ENCODE measurements at places on chromosomes 1 and 21.
A peak's percentile ranks its signal among the peaks of the same experiment; 100 is the strongest.

GRCh38 chr1:244301595-244302130, 150.0 kb downstream of the ADSS2 start:
- no peak for DNase-seq

GRCh38 chr1:222377428-222378088, 170.3 kb downstream of the HHIPL2 start:
- no peak for DNase-seq

DNA sequence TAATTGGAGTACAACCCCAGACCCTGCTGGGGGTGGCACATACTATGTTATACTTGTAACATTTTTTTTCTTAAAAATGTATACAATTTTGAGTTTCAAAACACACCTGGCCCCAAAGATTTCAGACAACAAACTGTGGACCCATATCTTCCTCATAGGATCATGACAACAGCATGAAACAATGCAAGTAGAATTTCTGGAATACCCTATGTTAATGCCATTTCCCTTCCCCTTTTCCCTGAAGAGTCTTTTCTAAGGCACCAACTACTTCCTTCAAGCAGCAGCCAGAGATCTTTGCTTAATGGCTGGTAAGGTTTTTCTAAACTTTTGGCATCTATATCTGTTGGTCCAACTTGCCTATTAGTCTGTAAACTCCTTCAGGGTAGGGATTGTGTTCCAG, 99.9 kb upstream of the SERBP1 start:
- DNase-seq: no peak

GRCh38 chr1:52906135-52906603, 15.4 kb downstream of the ECHDC2 start:
- no peak for DNase-seq

GRCh38 chr1:90622666-90623065, 94.4 kb downstream of the BARHL2 start:
- no peak for DNase-seq

DNA sequence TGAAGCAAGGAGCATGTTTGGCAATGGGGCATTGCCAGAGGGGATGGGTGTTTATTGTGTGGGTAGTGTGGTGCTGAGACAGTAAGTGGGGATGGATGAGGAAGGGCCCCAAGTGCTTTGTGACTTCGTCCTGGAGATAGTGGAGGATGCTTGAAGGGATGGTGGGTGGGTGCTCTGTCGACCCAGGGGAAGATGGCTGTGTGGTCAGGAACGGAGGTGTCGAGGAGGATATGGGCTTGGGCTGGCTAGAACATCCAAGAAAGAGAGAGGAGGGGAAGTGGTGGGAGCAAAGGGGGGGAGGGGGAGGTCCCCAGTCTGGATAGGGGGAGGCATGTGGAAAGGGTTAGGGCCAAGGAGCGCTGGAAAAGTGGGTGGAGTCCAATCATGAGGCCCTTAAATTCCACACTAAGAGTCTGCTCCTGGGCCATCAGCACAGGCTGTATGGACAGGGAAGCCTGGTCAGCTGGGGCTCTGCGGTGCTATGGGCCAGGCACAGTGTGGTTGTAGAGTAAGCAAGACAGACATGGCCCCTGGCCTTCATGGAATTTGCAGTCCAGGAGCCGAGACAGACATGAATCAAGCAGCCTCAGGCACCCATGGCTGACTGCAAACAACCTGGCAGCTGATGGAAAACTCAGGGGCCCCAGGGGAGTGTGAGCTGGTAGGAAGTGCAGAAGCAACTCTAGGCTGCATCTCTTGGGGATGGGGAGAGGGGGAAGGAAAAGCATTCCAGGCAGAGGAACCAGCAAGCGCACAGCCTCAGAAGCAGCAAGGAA, 36.3 kb downstream of the EDN2 start:
- no peak for DNase-seq

- no peak for DNase-seq
These were observed 122.3 kb upstream of the TMPRSS2 start for GRCh38 chr21:41630249-41630648.

GRCh38 chr21:36767096-36767495, 68.2 kb downstream of the SIM2 start:
- no peak for DNase-seq

GRCh38 chr1:245901037-245901436, 606.0 kb downstream of the SMYD3 start:
- peak; percentile 21 for DNase-seq

DNA sequence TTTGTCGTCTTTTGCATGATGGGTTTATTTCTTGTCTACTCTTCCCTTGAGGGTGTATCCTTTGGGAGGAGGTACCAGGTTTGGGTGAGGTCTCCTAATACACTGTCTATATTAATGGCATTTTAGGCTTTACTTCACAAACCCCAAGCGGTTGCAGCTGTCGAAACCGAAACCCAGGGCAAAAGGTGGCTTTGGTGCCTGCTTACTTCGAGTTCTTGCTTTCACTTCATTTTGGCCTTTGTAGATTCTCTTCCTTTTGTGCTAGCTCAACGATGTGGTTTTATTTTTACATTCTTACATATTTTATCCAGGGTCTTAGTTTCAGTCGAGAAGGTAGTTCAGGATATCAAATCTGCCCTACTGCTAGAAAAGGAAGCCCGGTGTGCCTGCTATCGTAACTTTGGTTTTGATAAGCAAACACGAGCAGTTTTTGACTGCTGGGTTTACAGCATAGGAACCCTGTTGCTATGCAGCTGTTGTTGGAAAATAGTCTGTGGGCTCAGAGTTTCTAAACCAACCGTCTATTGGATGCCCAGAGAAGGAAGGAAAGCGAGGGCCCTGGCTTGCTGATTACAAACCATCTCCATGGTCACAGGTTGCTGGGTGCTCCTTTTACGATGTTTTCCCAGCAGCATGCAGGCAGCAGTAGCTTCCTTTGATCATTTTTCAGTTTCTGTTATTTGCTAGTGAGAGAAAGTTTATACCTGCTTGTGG, 9.8 kb upstream of the TSPAN2 start:
- DNase-seq: peak; percentile 68

- DNase-seq: no peak
These were observed 447.3 kb downstream of the PLA2G4A start for GRCh38 chr1:187275985-187276575.

GRCh38 chr1:211133393-211133835, 534 bp downstream of the KCNH1 start:
- no peak for DNase-seq

DNA sequence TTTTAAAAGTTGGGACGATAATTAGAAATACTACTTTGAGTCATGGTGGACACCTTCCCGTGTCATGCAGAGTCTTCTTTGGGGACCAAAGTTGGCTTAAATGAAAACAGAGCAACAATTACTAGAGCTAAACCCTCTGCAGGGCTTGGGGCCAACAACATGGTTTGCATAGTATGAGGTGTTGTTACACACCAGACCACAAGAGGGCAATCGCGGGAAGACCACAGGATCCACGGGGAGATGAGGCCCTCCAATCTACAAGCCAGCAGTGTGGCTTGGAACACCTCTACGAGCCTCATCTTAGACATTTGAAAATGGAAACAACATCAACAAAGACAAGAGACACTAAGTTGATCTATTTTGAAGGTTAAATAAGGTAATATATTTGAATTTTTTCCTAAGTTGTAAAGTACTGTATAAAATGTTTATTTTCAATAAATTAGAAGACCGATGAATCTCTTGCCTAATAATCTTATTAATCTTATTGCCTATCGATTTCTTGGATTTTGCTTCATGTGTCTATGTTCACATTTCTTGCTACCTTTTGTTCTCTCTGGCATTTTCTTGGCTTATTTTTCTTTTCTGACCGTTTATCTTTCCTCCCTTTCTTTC, 8.2 kb upstream of the SMCP start:
- no peak for DNase-seq

GRCh38 chr21:44527983-44528633, 11.9 kb downstream of the KRTAP10-1 start:
- no peak for DNase-seq

- DNase-seq: no peak
These were observed 8.4 kb downstream of the FOXE3 start for GRCh38 chr1:47424336-47424982.

GRCh38 chr1:209678981-209679539, 3.8 kb downstream of the G0S2 start:
- no peak for DNase-seq

DNA sequence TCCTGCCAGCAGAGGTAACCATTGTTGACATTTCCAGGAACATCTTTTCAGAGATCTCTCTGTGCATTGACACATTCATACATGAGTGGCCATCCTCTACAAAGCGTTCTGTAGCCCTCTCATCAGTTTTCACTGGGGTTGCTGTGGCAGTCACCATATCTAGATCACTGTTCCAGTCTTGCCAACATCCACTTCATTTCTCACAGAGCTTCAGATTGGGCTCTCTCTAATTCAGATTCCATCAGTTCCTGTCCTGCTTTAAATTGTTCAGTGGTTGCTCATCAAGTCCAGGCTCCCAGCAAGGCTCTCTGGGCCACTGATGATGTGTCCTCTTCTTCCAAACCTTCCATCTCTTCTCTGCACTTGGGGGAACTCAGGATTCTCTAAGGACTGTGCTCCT, 173.7 kb downstream of the KCNJ6 start:
- no peak for DNase-seq

GRCh38 chr1:228781161-228781808, 46.0 kb downstream of the RHOU start:
- DNase-seq: no peak

DNA sequence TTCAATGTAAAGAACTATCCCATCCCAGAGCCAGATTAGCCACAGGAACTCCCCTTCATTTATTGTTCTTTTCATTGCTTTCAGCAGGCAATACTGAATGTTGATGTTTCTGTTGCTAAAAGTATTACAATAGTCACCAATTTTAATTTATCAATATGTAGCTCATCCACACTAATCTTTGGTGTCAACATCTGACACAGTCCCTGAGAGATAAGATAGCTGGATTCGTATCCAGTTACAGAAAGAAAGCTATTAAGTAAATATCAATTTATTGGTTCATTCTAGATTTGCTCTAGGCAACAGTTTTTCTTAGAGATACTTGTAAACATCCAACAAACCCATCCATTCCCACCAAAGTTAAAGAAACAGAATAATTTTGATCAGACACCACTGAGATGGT, 4.7 kb downstream of the ADSS2 start:
- no peak for DNase-seq

DNA sequence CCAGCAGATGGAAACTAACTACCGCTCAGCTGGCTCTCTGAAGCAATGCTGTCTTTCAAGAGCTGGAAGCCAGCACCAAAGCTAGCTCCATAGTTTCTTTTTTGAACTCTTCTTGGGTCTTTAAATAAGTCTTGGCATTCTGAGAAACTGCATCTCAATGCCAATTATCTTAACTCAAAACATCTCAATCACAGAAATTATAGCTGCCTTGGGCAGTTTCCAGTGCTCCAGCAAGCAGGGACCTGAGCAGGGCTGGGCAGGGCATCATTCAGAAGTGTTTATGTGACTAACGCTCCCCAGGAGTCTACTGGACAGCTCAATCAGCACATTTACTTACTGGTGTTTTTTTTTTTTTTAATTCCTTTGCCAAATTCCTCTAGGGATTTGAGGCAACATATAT, 18.3 kb upstream of the PADI4 start:
- no peak for DNase-seq

DNA sequence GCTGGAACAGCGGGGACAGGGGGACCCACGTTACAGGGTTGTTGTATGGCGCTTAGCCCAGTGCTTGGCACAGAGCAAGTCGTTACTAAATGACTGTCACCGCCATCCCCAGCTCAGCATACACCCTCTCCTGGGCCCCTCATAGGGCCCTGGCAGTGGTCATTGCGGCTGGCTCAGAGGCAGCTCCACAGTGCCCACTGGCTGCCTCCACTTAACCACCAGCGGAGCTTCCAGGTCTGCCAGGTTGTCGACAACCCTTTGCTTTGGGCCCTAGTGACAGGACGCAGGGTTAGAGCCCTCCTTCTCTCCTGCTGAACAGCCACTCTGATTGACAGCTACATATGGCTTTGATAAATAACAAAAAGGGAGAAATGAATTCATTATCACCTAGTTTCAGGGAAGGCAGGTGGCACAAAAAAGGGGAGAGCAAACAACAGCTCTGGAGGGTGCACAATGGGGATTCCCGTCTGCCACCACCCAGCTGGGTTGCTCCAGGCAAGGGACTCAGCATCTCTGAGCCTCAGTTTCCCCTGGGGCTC, 4.8 kb downstream of the EFHD2 start:
- DNase-seq: no peak

GRCh38 chr1:38502758-38503157, 356.8 kb downstream of the RRAGC start:
- DNase-seq: no peak

- DNase-seq: no peak
These were observed 47.4 kb downstream of the MAP3K7CL start for GRCh38 chr21:29177800-29178199.

DNA sequence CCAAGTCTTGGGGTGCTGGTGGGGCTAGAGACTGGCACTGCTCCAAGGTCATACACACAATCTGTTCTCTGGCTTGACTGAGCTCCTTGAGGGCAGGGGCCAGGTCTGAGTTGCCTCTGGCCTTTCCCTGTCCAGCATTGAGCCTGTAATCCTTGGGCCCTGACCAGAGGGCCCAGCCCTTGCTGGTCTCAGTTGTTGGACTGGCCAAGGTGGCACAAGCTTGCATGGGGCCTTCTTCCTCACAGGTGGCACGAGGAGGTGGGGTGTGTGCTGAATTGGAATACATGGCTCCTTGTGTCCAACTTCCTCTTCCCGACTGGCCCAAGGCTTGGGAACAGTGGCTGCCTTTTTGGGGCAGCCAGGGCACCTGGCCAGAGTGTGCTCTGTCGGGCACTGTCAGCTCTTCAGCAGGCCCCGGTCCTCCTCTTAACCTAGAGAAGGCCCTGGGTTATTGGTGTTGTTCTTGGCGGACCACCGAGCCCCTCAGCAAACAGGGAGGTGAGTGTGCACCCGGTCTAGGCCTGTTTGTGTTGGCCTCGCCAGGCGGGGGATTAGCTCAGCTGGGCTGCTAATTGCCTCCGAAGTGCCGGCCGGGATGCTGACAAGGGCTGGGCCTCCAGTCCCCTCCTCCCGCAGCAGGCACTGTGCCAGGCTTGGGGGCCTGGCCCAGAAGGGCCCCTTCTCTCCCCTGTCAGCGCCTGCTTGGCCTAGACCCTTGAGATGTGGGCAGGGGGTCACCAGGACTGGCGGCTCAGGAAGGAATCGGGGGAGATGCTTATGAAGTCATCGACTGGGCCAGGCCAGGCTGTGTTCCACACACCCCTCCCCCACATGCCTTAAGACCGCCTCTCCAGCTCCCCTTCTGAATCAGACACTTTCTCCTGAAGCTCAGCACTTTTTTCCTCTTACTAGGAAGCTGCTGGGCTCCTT, 28.5 kb downstream of the WNT4 start:
- DNase-seq: no peak

DNA sequence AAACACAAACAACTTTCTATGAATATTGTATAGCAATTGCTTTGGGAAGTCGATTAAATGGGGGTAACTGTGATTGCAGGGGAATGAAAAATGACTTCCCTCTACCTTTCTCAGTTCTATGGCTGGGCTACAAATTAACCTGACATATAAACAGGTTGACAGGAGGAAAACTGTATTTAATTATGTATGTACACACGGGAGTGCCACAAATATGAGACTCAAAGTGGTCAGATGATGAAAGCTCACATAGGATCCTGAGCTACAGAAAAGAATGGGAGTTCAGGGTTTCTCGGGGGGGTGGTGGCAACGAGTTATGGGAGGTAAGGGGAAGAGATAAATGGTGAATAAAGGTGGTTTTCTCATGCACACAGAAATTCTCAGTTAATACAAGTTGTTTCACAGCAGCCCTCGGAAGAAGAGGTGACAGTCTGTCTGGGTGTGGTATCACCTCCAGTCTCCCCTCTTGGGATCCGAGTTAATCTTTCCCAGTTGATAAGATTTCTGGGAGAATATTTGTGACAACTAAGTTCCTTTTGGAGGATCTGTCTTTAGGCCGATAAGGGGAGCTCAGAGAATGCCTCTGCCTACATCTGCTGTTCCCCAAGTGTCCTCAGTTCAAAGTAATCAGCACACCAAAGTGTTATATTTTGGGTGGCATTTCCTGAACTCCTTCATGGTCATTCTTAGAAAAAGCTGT, 26.3 kb downstream of the GADD45A start:
- no peak for DNase-seq
